ENCODE measurements at places on chromosomes 6 and 20. TPM values are rescaled to one million over a fixed set of nuclear protein-coding genes. Genes with fewer than 3 reads are reported as not detected.

DNA sequence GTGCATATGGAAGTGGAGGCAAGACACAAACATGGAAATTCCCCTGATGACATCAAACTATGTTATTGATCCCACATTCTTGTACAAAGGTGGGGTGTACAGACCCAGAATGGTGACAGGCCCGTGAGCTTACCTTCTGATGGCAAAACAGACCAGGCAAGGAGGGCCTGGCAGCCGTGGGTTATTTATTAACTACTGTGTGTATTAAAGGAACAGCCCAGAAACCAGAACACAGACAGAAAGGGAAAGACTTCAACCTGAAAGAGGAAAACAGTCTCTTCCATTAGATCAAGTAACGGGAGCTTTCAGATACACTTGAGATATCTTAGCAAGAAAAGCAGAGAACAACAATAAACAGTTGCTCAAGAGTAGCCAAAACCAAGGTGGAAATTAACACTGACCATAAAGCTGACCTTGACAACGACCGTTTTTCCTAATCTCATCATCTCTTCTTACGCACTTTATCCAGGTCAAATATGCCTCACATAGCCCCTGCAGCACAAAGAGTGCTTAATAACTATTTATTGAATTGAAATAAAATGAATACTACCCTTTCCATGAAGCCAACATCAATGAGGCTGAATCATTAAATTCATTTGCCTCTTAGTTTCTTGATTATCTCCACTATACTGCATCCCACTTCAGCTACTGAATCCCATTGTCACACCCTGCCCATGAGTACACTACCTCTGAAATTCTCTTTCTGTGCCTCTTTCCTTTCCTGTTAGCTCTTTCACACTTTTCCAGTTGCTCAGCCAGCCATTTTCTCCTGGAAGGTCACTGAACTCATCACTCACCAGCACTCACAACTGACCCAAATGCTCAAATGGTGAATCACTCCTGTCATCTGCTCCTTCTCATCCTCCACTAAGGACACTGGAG is 67.4 kb downstream of the MOXD1 start:
- H3K4me1 ChIP-seq: peaks cover 14% of the 10 kb centered on the region
- peak; percentile 66 for DNase-seq
- no peak overlapping the region for H3K4me3 ChIP-seq
- no peaks in the 10 kb centered on the region for H3K27me3 ChIP-seq
- H3K36me3 ChIP-seq: no peaks in the 10 kb centered on the region

CCR6 gene
- total RNA-seq: not detected

FNDC1 gene
- total RNA-seq: 0.52 TPM

- no peak overlapping the region for H3K27ac ChIP-seq
- no peaks in the 10 kb centered on the region for H3K4me1 ChIP-seq
- no peak for DNase-seq
- no peaks in the 10 kb centered on the region for H3K36me3 ChIP-seq
Measured at GRCh38 chr6:167702241-167702827, 124.4 kb upstream of the AFDN start.

DNA sequence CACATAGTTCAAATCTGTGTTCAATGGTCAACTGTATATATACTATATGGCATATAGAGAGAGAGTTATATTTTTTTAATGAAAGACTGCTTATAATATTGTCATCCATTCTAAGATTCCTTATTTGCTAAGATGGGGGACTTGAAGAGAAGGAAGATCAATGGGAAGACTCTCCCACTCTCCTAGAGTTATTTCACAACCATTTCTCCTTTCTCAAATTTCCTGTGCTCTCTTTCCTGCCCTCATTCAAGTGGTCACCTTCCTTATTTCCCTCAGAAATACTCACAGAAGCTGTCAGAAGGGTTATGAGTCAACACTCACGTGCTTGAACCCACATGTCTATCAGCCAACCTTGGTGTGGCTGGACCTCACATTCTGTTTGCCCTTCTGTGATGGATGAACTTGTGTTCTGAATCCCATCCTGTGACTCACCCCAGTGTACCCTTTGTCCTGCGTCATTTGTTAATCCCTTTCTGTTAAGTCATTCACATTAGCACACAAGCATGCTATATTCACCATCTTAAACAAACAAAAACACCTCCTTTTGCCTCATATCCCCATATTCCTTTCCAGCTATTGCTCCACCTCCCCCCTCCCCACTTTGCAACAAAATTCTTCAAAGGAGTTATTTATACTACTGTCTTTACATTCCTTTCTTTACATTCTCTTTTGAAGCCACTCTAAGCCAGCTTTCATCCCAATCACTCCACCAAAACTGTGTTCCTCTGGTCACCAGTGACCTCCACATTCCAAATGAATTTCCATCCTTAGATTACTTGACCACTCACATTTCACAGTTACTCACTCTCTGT is 279.3 kb upstream of the TCF21 start:
- H3K4me3 ChIP-seq: no peak overlapping the region
- H3K36me3 ChIP-seq: no peaks in the 10 kb centered on the region
- no peaks in the 10 kb centered on the region for H3K27me3 ChIP-seq
- no peak for DNase-seq

SEL1L2 gene
- total RNA-seq: not detected

- no peaks in the 10 kb centered on the region for H3K36me3 ChIP-seq
- H3K4me3 ChIP-seq: no peak overlapping the region
Measured at GRCh38 chr6:168120390-168121302, 41.6 kb upstream of the FRMD1 start.
